ENCODE measurements at places on chromosomes 1 and 21.

GRCh38 chr1:156246781-156247459, 936 bp downstream of the PAQR6 start:
- H3K27ac ChIP-seq: no peak overlapping the region
- no peaks in the 10 kb centered on the region for H3K27me3 ChIP-seq
- H3K36me3 ChIP-seq: peaks cover 18% of the 10 kb centered on the region
- H3K4me3 ChIP-seq: no peak overlapping the region
- peaks cover 53% of the 10 kb centered on the region for H3K4me1 ChIP-seq
- no peak for DNase-seq

DNA sequence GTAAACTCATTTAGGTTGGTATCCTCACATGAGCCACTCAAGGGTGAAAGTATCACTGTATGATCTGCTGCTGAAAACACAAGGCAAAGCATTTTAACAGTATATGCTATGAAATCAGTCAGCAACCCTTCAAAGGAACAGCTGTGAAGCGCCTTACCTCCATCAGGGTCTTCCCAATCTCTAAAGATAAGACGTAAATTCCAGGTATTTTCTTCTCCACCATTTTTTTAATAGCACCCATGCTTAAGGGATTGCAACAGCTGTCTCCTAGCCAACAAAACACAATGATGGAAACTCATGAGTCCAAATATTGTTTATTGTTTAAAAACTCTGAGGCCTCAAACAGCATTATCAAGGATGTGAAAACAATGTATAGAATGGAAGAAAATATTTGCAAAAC, 4.8 kb downstream of the PPT1 start:
- no peaks in the 10 kb centered on the region for H3K27me3 ChIP-seq
- DNase-seq: no peak
- peaks cover 9% of the 10 kb centered on the region for H3K4me1 ChIP-seq
- no peaks in the 10 kb centered on the region for H3K36me3 ChIP-seq

DNA sequence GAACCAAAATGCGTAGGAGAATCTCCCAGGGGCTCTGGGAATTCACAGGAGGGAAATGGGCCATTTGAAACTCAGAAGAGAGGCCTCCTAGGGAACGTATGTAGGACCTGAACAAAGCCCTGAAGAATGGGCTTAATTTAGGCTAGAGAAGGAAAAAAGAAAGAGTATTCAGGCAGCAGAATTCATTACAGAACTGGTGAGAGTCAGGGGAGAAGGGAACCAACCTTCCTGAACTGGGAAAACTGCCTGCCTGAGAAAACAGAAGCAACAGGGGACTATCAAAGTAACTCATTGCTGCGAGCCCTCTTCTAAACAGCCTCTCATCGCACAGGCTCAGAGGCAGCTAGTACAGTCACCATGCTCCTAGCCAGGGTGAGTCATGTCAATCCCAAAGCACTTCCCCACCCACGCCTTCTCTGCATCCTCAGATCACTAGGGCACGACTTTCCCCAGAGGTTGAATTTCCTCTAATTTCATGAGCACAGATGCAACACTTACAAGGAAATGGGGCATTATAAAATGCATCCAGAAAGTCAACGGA, 98.1 kb downstream of the ADSS2 start:
- no peaks in the 10 kb centered on the region for H3K36me3 ChIP-seq
- H3K27me3 ChIP-seq: no peaks in the 10 kb centered on the region
- H3K4me1 ChIP-seq: peaks cover 2% of the 10 kb centered on the region
- DNase-seq: peak; percentile 71
- peak overlapping the region; percentile 73 for H3K27ac ChIP-seq

- H3K27me3 ChIP-seq: no peaks in the 10 kb centered on the region
- H3K4me1 ChIP-seq: peaks cover 47% of the 10 kb centered on the region
- no peak overlapping the region for H3K4me3 ChIP-seq
- no peak for DNase-seq
- no peak overlapping the region for H3K27ac ChIP-seq
These were observed 4.6 kb downstream of the LRP8 start for GRCh38 chr1:53323316-53323715.

DNA sequence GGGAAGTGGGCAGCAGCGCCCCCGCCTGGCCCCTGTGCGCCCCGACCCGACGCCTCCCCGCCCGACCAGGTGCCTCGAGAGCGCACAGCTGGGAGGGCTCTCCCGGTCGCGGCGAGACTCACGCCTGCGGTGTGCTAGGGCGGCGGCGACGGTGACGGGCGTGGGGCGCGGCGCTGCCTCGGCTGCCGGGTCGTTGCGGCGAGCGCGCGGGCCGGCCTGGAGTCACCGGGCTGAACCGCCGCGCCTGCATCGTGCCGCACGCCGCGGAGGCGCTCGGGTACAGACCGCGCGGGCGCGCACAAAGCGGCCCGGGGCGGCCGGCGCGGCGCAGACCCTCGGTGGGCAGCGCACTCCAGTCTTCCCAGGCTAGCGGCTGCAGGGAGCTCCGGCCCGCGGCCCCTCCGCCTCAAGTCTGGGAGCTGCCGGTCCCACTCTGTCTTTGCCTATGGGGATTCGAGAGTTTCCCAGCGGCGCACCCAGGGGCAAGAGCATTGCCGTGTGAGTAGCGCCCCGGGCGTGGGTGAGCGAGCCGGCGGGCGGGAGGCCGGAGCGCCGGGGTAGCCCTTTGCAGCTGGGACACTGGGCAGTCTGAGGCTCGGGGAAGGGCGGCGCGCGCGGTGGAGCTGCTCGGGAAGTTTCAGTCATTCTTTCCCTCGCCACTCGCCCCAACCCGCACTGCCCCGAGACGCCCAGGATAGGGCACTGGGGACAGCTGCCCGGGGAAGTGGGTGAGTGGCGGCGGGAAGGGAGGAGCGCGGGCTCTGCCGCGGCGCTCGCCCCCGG, at the start of gene SLC35F3:
Gene SLC35F3 (plus strand): TSS at position 44 of the 783 bp plus-strand sequence.
- no peaks in the 10 kb centered on the region for H3K36me3 ChIP-seq
- H3K27me3 ChIP-seq: peaks cover 33% of the 10 kb centered on the region
- no peak within 1 kb of the TSS for H3K4me3 ChIP-seq
- H3K4me1 ChIP-seq: peaks cover 15% of the 10 kb centered on the region

- H3K4me3 ChIP-seq: no peak overlapping the region
- H3K27me3 ChIP-seq: no peaks in the 10 kb centered on the region
- H3K27ac ChIP-seq: no peak overlapping the region
- no peaks in the 10 kb centered on the region for H3K4me1 ChIP-seq
These were observed 299.7 kb downstream of the HMCN1 start for GRCh38 chr1:186033847-186034271.

DNA sequence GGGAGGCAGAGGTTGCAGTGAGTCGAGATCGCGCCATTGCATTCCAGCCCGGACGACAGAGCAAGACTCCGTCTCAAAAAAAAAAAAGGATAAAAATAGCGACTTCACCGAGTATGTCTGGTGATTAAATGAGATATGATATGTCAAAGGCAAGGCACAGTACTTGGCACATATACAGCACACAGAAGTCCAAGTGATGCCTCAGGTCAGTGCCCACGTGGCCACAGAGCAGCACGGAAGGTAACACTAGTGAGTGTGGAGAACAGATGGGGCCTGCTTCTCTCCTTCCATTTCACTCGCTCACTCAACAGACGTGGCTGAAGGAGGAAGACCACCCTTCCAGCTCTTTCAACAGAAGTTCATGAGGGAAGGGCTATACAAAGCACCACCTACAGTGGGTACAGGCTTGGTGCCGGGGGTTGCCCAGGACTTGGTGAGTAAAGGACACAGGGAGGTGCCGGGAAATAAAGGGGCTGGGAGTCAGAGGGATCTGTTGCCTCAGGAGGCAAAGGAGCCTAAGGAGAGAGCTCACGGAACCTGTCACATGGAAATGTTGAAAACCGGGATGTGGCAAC, 8.9 kb downstream of the CSRP1 start:
- H3K4me3 ChIP-seq: no peak overlapping the region
- peaks cover 11% of the 10 kb centered on the region for H3K36me3 ChIP-seq
- H3K4me1 ChIP-seq: peaks cover 26% of the 10 kb centered on the region
- DNase-seq: no peak
- H3K27me3 ChIP-seq: no peaks in the 10 kb centered on the region

Measured in common myeloid progenitor, CD34-positive (primary cell).